ENCODE measurements at places on chromosomes 3 and 15.

DNA sequence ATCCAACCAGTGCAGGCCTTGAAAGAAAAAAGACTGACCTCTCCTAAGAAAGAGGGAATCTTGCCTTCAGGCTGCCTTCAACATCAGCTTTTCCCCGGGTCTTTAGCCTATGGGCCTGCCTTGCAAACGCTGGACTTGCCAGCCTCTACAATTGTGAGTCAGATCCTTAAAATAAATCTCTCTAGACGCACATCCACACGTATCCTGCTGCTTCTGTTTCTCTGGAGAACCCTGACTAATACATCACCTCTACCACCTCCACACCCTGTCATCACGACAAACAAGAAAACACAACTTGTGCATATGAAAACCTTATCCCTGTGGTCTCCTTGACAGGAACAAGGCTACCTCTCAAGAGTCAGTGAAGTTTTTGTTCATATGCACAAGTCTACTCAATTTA, 11.8 kb downstream of the CYFIP1 start:
- DNase-seq: no peak

- peak; percentile 43 for DNase-seq
Observed at GRCh38 chr3:43477600-43477999, 144.2 kb downstream of the ANO10 start.

DNA sequence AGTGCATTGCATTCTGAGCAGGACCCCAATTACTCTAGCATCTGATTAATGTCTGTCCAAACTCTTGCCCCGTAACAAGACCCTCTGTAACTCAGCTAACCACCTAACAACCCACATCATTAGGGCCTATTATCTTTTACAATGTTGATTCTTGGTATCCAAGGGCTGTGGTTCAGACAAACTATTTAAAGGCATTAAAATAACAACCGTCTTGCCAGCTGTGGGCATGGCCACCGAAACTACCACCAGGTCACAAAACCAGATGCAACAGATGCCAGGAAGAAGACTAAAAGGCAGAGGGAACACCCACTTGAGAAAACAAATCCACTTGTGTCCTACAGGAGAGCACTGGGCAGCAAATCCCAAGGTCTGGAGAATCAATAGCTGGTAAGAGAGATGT, 262.9 kb downstream of the ERC2 start:
- no peak for DNase-seq

DNA sequence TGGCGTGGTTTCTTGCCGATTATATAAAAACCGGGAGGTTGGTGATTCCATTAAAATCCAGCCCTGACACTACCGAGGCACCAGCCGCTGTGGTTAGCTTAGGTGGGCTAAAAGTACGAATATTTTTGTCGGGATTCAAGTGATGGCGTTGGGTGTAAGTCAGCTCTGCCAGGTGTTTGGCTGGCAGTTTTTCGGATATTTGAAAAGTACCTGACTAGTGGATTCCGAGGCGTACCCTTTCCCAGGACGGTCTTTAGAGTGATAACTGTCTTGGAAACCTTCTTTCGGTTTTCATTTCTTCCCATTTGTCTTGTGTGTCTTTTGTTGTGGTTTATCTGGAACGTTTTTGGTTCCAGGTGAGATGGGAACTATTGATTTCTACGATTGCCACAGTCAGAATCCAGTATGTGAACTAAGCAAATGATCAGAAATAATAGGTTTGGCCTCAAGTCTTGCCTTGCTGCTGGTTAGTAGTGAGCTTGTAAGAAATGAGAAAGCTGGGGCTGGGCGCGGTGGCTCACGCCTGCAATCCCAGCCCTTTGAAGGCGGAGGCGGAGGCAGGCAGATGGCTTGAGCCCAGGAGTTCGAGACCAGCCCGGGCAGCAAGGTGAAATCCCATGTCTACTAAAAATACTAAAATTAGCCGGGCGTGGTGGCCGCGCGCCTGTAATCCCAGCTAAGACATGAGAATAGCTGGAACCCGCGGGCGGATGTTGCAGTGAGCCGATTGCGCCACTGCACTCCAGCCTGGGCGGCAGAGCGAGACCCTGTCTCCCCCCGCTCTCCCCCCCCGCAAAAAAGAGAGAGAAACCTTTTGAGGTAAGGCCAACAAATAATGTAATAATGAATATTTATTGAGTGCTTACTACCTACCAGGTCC, 1.4 kb downstream of the FYTTD1 start:
- DNase-seq: no peak

DNA sequence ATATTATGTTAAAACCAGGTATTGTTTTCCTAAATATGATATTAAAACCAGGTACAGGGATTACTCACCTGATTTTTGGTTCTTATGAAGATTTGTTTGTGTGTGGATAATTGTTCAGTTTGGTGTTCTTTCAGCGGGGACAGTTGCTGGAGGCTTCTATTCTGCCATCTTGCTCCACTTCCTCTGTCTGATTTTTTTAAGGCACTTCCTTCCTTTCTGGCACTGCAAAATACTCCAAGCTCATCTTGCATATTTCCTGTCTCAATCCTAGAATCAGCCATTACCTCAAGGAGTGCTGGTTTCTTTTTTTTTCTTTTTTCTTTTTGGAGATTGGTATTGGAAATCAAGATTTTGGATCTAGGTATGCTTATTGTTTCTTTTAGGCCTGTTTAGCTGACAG, 229.9 kb downstream of the SV2B start:
- DNase-seq: no peak
